NCI-H1436 treated with DMSO at 0.1 percent for 48 hours (cell line): ENCODE measurements at places on chromosomes 7 and 10.

DNA sequence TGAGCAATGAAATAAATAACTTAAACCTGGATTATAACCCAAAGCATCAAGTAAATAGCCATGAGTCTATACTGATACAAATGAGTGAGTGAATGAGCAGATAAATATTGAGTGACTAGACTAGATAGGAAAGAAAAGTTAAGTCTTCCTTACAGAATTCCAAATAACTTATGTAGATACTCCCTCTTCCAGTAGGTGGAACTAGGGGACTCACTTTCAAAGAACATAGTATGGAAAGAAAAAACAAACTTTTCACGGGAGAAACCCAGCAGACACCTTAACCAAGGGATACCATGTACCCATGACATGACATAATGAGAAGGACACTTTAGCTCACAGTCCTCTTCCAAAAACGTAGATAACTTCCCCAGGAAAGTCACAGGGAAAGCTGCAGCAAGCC lies 32.2 kb downstream of the CSGALNACT2 start:
- no peak for DNase-seq

DNA sequence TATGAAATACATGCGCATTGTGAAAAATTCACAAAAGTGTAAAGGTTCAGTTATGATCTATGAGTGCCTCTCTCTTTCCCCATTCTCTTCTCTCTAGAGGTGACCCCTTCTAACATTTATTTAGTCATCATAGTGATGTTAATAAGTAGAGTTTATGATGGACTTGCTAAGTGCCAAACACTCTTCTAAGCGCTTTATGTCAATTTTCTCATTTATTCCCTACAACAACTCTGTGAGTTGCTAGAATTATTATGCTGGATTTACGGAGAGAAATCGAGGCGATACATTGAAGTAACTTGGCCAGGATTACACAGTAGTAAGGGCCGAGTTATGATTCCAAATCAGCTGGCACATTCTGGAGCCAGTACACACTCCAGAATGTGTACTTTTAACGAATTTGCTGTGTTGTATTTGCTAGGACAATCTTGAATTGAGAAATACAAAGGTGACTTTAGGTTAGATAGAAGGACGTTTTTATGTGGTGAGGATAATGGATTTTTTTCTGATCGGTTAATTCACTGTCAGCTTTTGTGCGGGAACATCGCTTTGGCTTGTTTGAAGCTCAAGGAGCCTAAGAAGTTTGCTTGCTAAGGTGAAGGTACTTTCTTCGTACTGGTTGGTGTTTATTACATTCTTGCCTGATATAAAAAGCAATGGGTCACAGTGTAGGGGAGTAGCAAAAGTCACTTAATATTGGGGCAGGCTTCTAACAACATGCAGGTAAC lies 1.4 kb downstream of the ATRNL1 start:
- no peak for DNase-seq

DNA sequence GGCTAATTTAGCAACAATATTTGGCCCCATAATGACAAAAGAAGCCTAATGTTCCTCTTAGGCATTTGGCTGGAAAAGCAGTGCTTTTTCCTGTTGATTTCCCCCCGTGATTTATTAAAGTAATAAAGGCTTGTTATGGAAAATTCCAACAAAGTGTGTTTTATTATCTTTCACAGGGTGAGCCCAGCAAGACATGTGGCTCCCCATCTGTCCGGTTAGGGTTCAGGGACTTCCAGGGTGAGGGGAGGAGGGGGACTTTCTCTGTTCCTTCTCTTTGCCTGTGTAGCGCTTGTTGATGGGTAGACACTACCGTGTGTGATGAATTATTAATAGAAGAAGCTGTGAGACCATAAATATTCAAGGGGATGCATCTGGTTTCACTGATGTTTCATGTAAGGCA lies 39.0 kb downstream of the HTR5A start:
- DNase-seq = no peak

- no peak for DNase-seq
Measured at GRCh38 chr7:12133865-12134264, 77.2 kb upstream of the TMEM106B start.

- no peak for DNase-seq
Measured at GRCh38 chr10:113879691-113880090, 25.2 kb downstream of the NHLRC2 start.
